ENCODE measurements at places on chromosomes 16 and 17. TPM values are rescaled to one million over a fixed set of nuclear protein-coding genes. Genes with fewer than 3 reads are reported as not detected.
A peak's percentile ranks its signal among the peaks of the same experiment; 100 is the strongest.

GRCh38 chr17:36859706-36860105 lies 77.6 kb upstream of the LHX1 start:
- no peaks in the 10 kb centered on the region for H3K27me3 ChIP-seq
- H3K27ac ChIP-seq, result no peak overlapping the region
- no peak overlapping the region for H3K4me3 ChIP-seq
- peaks cover 8% of the 10 kb centered on the region for H3K4me1 ChIP-seq
- no peak for DNase-seq

The DLX3 gene
- total RNA-seq, result 0.44 TPM

DNA sequence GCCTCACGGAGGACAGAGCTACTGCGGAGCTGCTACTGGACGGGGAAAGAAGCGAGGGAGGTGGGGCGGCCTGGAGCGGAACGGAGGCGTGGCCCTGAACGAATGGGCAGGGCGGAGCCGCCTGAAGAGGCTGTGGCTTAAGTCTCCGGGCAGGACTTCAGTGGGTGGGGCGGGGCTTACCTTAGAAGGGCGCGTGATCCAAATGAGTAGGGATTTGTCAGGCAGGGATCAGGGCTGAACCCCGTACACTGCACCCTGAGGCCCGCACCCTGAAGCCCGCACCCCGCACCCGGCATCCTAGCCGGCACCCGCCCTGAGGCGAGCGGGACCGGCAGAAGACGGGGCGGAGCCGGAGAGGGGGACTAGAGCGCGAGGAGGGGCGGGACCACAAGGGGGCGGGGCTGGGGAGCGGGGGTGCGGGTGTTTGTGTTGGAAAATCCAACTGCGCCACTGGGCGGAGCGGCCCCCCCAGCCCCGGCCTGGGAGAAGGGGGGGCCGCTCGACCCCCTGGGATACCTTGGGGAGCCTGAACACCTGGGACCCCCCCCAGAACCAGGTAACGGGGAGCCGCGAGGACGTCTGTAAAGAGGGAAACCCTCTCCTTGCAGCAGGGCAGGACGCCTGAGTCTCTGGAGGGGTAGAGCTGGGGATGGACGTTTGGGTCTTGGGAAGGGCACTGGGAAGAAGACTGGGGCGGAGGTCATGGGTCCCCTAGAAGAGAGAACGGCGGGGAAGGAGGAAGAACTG lies at the start of gene KDM6B:
Gene KDM6B, plus strand, starts transcription at position 423 of the 747 bp plus-strand sequence. CDS start 11,338 bp downstream, outside the sequence.
- H3K27me3 ChIP-seq, result peaks cover 53% of the 10 kb centered on the region
- H3K4me3 ChIP-seq, result peak within 1 kb of the TSS; percentile 82
- H3K4me1 ChIP-seq, result peaks cover 25% of the 10 kb centered on the region
- DNase-seq, result peak; percentile 92

- no peak for DNase-seq
- no peaks in the 10 kb centered on the region for H3K27me3 ChIP-seq
- H3K4me1 ChIP-seq, result no peaks in the 10 kb centered on the region
- no peak overlapping the region for H3K27ac ChIP-seq
Observed at GRCh38 chr17:80362428-80363119, 52.4 kb upstream of the ENDOV start.

The MRPL58 gene
- total RNA-seq, result 41.8 TPM

DNA sequence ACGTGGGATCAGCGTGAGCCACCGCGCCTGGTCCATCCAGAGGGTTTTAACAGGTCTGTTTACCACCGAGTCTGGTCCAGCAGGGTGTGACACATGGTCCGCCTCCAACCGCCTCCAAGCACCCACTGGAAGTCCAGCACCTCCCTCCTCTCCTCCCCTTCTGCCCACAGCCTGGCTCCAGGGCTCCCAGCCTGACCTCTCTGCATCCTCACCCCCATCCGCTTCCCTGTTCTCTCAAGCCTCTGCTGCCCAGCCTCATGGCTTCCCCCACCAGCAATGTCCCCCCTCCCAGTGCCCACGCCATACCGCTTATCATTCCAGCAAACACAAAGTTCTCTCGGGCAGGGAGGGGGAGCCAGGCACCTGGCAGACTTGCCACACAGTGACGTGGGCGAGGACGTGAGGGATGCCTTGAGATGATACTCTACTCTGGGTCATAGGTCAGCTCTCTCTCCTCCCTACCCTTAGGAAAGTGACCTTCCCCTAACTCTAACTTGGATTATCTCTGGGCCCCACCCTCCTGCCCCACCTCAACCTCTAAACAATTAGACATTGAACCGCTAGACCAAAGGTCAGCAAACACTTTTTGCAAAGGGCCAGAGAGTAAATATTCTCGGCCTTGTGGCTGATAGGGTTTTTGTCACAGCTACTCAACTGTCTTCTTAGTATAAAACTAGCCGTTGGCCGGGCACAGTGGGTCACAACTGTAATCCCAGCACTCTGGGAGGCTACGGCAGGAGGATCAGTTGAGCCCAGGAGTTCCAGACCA lies 23.1 kb downstream of the CDC42EP4 start:
- H3K27me3 ChIP-seq, result no peaks in the 10 kb centered on the region
- no peak for DNase-seq
- H3K4me1 ChIP-seq, result peaks cover 30% of the 10 kb centered on the region
- H3K36me3 ChIP-seq, result peaks cover 2% of the 10 kb centered on the region

GRCh38 chr17:74390680-74391653 lies 23.7 kb downstream of the GPR142 start:
- no peak overlapping the region for H3K27ac ChIP-seq
- no peaks in the 10 kb centered on the region for H3K36me3 ChIP-seq
- H3K4me1 ChIP-seq, result peaks cover 27% of the 10 kb centered on the region
- no peak overlapping the region for H3K4me3 ChIP-seq

DNA sequence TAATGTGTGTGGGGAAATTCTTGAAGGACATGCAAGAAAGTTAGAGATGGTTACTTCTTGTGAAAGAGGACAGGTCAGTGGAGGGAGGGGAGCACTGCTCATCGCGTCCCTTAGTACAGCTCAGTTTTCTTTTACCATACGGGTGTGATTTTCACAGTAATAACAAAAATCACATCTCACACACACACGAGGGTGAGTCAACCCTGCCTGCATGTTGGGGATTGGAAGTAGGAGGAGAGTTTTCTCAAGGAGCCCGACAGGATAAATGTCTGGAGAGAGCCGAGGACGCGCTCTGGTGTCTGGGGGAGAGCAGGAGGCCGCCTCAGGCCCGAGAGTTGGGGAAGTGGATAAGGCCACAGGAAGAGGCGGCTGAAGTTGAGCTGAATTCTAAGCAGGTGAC lies 16.4 kb downstream of the PLCD3 start:
- no peak overlapping the region for H3K4me3 ChIP-seq
- H3K4me1 ChIP-seq, result peaks cover 14% of the 10 kb centered on the region
- no peak for DNase-seq

DNA sequence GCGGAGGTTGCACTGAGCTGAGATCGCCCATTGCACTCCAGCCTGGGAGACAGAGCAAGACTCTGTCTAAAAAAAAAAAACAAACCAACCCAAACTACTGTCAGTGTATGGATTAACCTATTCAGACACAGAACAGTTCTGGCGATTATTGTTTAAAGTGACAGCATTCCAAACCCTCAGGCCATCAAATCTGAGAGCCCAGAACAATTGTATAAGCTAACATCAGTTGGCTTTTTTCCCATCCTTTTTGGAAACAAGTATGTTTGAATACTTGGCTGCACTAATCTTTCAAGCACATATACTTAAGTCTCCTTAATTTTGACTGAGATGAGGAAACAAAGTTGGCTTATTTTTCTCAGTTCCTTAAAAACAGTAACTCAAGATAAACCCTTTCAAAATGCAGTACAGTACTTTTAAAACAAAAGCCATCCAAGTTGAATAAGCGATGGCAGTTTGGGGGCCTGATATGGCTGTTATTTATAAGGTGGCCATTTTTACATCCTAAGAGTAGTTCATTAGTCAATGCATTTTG lies 1.4 kb downstream of the ZSWIM7 start:
- H3K36me3 ChIP-seq, result peaks cover 30% of the 10 kb centered on the region
- H3K4me3 ChIP-seq, result peak overlapping the region; percentile 89
- H3K27me3 ChIP-seq, result no peaks in the 10 kb centered on the region
- no peak overlapping the region for H3K27ac ChIP-seq

DNA sequence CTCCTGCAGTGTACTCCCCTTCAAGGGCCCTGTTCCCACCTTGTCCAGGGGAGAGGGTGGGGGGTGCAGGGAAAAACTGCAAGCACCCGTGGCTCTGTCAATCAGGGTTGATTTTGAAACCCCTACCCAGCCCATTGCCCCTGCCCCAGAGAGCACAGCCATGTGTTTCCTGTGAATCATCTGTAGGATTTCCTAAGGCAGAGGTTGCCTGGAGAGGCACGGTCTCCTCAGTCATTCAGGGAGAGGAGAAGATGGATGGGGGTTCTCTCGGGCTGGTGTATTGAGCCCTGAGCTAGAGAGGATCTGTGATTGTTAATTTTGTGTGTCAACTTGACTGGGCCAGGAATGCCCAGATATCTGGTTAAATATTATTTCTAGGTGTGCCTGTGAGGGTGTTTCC lies 3.5 kb upstream of the AGRP start:
- no peak overlapping the region for H3K4me3 ChIP-seq
- H3K4me1 ChIP-seq, result peaks cover 14% of the 10 kb centered on the region
- no peak overlapping the region for H3K27ac ChIP-seq

The FOXN1 gene
- not detected for total RNA-seq

The PDF gene
- 24.0 TPM for total RNA-seq

Data from WTC11 (cell line).